ENCODE measurements at places on chromosomes 6 and 20.

- no peak for DNase-seq
Measured at GRCh38 chr20:45387274-45387673, 9.1 kb upstream of the TP53TG5 start.

GRCh38 chr6:139758209-139758611 is 383.8 kb upstream of the CITED2 start:
- no peak for DNase-seq

DNA sequence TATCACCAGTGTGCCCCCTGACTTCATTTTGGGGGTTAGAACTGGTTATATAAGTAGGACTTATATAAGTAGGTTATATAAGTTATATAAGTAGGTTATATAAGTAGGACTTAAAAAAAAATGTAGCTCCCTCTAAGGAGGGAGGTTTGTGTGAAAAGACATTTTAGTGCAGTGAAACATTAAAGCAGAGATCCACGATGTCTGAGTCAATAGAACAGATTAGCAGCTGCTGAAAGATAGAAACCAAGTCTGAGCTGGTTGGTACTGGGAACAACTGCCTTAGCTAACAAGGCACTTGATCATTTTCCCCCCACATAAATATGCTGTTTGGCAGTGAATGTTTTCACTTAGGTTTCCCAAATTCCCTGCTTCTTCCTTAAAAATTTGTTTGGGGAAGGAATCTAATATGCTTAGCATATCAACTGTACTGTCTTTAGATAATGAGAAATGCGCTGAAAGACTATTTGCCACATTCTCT is 2.1 kb upstream of the RPS12 start:
- no peak for DNase-seq

GRCh38 chr6:3518356-3519190 is 61.7 kb upstream of the SLC22A23 start:
- no peak for DNase-seq

GRCh38 chr6:116364321-116364720 is 6.4 kb upstream of the DSE start:
- DNase-seq: no peak

DNA sequence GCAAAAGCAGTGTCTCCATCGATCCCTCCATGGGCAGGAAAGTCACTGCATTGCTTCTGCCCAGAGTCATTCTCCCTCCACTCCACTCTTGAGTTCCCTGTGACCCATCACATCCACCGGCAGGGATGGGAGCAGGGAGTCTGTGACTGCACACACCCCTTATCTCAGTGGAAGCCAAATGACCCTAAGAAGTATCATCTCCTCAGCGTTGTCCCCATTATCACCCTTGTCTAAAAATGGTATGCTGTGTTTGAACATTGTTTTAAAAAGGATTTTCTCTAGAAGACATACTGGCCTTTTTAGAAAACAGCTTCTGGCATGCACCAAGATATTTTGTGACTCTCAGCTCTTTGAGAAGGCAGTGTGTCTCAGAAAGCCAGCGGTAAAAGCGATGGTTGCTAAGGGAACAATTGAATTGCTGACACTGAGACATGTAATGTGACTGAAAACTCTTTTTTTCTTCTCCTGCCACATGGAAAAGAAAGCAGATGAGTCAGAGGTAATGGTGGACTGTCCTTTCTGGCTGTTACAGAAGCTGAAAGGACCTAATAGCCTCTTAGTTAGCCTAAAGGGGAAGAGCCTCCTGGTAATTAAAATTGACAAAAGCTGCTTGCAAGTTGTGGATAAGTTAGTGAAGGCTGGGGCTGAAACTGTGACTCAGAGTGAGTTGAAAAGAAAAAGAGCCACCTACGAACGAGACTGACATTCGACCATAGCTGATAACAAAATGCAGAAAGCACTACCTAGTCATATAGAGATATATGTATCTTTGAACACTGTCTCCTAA is 120.5 kb downstream of the MAP3K7 start:
- DNase-seq: no peak

GRCh38 chr6:23635150-23635549 is 490.9 kb upstream of the NRSN1 start:
- DNase-seq: no peak

DNA sequence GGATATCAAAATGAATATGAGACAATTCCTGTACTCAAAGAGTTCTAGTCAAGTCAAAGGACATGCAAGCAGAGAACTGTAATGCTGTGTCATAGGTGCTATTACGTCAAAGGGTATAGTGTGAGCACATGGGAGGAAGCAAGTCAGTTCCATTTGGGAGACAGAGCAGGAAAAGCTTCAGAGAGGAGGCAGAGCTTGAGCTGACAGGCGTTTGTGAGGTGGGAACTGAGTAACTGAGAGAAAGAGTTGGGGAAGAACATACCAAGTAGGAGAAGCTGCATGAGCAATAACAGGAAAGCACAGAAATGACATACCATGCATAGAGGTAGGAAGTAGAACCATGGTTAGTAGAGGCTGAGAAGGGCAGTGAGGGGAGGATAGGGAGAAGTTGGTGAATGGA is 15.2 kb upstream of the SSR1 start:
- DNase-seq: no peak

GRCh38 chr6:151701911-151702562 is 105.4 kb upstream of the ESR1 start:
- DNase-seq: no peak

DNA sequence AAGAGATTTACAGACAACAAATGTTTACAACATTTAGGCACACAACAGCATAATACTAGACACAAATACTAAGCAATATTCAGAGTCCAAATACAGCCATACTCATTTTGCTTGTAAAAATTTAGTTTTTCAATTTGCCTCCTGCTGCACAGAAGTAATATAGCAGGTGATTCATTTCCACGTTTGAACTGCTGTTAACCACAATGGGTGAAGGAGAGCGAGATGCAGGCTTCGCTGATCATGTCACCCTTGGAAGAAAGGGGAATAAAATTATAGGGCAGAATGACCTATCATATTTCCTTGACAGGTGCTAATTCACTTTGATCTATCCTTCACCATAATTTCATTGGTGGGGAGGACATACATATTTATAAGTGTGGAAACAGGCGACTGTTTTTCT is 643.8 kb upstream of the AGPAT4 start:
- no peak for DNase-seq

- DNase-seq: no peak
Measured at GRCh38 chr6:127058027-127058426, 60.4 kb upstream of the RSPO3 start.

DNA sequence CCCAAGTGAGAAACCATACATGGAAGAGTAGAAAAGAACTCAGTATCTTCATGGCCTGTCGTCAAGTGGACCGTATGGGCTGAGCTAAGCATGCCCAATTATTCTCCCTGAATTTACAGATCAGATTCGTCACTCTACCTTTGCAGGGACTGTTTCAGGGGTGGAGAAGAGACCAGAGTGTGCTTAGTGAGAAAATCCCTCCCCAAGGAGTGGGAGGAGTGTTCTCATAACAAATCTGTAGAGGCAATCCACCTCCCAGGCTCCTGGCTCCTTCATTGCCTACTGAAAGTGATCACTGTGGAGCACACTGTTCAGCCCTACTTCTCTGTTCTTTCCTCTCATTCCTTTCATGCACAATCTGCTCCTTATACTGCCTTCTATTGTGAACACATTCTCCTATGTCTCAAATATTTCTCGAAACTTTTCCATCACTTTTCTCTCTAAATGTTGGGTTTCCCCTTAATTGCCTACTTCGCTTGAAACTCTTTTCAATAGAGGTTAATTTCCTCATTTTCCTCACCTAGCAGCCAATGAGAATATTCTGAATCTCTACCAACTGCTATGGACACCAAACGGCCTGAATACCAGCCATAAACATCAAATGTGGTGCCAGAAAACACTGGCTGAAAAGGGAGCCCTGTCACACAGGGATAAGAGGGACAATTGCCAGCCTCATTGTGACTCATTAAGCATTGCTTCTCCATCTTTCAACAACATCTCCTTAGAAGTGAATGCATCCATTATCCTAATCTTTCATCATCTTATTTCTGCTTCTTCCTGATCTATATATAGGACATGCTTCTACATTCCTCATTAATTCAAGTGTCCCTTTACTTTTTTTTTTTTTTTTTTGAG is 398.3 kb downstream of the UTRN start:
- no peak for DNase-seq

DNA sequence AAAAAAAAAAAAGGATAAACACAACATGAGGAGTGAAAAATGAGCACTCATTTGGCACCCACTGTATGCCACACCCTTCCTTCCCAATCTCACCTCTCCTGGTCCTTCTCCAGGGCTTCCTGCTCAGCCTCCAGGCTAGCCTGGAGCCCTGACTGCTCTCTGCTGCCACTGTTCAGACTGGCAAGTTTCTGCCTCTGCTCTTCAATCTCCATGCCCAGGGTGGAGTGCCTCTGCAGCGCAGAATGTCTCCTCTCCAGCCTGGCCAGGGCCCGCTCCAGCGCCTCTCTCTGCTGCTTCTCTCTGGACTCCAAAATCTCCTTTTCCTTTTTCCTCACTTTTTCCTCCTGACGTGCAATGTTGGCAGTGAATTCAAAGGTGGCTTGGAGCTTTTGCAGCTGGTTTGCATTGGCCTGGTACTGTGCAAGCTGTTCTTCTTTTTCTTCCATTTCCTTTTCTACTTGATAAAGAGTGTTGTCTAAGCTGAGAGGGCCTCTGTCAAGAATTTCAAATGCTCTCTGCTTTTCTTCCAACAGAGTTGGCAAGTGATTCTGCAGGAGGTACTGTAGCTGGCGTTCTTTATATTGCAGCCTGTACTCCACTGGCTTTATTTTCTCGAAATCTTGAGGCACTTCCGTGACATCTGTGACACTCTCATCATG is 194.4 kb downstream of the KIF16B start:
- no peak for DNase-seq

DNA sequence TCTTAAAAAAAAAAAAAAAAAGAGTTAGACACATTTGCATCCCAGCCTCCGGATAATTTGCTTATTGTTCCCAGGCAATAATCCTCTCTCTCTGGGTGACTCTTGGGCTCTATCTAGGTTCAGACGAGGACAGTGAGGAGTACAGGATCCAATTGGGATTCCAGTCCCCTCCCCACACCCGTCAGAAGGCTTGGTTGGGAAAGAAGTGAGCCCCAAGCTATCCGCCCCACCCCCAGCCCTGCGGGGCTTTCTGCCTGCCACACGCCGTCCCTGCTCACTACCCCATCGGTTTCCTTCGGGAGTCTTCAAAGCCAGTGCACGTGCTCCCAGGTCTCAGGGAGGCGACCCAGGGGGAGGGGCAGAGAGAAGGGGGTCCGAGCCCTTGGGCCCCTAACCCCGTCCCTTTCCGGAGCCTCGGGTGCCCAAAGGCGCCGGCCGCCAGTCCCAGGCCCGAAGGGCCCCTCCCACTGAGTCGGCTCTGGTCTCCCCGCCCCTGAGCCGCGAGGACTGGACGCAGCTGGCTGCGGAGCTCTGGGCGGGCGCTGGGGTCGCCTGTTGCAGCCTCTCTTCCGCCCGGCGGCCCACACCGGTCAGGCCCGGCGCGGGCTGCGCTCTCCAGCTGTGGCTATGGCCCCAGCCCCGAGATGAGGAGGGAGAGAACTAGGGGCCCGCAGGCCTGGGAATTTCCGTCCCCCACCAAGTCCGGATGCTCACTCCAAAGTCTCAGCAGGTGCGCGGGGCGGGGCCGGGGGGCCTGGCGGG is 2.5 kb downstream of the MYMX start:
- DNase-seq: no peak

DNA sequence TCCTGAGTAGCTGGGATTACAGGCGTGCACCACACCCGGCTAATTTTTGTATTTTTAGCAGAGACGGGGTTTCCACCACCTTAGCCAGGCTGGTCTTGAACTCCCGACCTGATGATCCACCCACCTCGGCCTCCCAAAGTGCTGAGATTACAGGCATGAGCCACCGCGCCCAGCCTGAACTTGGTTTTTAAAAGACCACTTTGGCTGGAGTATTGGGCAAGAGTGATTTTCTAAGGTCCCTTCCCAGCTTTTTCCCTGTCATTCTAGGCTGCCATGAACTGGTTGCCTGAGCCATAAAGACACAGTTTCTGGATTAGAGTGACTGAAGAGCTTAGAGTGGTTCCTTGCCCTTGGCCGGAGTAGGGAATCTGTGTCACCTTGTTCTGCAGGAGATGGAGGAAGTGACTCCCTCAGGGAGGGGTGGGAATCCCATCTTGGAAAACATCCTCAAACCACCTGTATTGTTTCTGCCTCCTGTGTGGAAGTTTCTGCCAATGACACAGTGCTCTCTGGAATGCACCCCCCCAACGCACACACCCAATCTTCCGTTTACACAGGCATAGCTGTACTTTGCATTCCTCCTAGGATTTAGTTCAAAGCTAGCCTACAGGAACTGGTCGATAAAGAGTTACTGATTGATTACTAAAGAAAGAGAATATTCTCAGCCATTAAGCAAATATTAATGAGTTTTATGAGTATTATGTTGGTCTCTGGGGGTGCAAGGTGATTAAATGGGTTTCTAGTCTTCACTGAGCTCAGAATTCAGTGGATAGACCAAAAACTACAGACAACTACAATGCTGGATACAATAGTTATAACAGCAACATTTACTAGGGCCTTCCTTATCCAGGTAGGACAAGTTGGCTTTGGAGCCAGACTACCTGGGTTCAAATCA is 18.2 kb downstream of the BCL2L1 start:
- no peak for DNase-seq

DNA sequence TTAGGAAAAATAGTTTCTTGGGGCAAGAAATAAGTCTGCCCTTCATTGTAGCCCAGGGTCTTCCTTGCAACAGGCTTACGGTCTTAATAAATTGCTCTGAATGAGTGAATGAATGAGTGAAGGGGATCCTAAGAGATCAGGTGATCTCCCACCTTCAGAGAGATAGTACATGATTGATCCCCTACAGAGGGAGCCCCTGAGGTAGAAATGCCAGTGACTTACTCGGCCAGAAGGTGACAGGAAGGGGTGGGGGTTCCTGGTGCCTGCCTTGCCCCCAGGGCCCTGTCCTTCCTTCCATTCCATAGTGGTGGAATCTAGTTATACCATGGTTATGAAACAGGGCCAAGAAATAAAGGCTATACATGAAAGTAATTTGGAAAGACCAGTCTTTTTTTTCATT is 215.3 kb upstream of the SSTR4 start:
- no peak for DNase-seq

GRCh38 chr20:60868316-60868891 is 383.7 kb upstream of the CDH4 start:
- peak; percentile 69 for DNase-seq

- no peak for DNase-seq
Measured at GRCh38 chr6:158649289-158650143, at the start of gene SYTL3. Gene SYTL3 (plus strand): TSS chr6:158650054. CDS start chr6:158663269, 13,215 bp downstream.

DNA sequence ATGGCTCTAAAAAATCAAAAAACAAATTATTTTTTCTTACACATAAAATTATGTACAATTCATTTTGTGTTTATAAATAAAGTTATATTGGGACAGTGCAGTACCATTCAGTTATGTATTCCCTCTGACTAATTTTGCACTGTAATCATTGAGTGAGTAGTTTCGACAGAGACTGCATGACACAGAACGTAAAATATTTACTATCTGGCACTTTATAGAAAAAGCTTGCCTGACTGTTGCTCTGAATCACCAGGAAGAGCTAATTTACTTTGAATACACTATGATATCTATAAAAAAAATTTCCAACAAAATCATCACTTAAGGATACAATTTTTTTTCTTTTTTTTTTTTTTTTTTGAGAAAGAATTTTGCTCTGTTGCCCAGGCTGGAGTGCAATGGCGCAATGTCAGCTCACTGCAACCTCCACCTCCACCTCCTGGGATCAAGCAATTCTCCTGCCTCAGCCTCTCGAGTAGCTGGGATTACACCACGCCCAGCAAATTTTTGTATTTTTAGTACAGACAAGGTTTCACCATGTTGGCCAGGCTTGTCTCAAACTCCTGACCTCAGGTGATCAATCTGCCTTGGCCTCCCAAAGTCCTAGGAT is 11.0 kb upstream of the KHDC1L start:
- DNase-seq: no peak

GRCh38 chr6:23601811-23602345 is 524.1 kb upstream of the NRSN1 start:
- no peak for DNase-seq
